ENCODE measurements at places on chromosomes 3 and 15.

GRCh38 chr3:127011270-127011992 lies 28.5 kb downstream of the PLXNA1 start:
- DNase-seq = no peak

DNA sequence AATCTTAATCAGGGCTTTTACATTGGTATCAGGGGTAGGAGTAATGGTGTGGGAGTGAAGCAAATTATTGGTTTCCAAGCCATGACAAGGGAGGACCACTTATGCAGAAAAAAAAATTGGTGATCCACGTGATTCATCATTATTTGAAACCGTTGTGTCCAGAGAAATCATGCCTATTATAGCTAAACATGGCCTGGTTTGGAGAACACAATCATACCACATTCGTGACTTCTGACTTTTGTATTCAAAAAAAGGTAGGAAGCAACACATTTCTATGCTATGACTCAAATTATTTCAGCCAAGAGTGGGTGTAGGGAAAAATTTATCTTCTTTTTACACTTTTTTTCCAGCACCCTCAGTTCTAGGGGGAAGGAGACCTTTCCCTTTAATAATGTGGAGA lies 924.3 kb upstream of the GBE1 start:
- no peak for DNase-seq

DNA sequence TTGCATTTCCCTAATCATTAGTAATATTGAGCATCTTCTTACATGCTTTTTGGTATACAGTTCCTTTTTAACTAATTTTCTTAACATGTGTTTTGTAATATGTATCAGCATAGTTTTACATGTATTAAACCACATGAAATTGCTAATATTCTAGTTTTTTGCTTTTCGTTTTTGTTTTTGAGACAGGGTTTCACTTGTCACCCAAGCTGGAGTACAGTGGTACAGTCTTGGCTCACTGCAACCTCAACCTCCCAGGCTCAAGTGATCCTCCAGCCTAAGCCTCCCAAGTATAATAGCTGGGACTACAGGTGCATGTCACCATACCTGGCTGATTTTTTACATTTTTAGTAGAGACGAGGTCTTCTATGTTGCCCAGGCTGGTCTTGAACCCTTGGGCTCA lies 4.4 kb upstream of the ISG20 start:
- DNase-seq = no peak

- DNase-seq = no peak
These were observed 41.3 kb downstream of the CMTM7 start for GRCh38 chr3:32432711-32433530.

DNA sequence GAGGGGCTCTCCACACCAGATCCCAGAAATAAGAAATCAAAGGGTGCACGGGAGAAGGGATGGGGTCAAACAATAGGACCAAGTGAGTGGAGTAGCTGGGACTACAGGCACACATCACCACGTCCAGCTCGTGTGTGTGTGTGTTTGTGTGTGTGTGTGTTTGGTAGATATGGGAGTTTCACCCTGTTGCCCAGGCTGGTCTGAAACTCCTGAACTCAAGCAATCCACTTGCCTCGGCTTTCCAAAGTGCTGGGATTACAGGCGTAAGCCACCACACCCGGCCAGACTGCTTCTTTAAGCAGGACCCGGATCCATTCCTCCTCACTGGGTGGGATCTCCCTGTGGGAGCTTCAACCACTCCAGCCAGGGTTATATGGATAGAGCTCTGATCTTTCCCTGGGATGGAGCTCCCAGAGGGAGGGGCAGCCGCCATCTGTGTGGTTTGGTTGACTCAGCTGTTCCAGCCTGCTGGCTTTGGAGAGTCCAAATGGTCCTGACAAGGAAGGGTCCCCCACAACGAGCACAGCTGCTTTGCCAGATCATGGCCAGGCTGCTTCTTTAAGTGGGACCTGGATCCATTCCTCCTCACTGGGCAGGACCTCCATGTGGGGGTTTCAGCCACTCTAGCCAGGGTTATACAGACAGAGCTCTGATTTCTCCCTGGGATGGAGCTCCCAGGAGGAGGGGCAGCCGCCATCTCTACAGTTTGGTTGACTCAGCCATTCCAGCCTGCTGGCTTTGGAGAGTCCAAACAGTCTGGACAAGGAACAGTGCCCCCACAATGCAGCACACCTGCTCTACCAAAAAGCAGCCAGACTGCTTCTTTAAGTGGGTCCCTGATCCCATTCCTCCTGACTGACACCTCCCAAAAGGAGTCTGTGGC lies 9.1 kb upstream of the AVEN start:
- DNase-seq = no peak

DNA sequence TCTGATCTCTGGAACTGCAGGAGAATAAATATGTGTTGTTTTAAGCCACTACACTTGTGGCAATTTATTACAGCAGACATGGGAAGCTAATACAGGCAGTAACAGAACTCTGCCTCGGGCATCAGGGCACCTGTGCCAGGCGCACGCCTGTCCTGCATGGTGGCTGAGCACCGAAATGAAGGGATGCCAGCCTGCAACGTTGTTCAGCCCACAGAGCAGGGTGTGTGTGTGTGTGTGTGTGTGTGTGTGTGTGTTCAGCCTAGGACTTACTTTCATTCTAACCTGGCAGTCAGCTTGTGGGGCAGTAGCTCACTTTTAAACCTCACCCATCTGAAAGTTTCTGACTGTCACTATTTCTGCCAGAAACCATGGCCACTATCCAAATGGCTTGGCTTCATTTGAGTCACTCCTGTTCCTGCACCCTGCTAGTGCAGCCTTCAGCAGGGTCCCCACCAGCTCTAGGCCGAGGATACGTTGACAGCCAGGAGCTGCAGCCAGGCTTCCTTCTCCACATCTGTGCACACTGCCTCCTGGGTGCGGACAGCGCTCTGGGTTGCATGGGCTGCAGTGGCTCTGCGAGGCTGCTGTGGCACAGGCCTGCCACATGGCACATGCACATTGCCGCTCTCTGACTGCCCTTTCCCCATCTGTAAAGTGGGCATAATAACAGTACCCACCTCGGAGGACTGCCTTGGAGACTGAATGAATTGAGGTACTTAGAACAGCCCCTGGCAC lies 4.5 kb downstream of the UROC1 start:
- DNase-seq = no peak

GRCh38 chr3:66353530-66353929 lies 132.7 kb downstream of the SLC25A26 start:
- DNase-seq = no peak

DNA sequence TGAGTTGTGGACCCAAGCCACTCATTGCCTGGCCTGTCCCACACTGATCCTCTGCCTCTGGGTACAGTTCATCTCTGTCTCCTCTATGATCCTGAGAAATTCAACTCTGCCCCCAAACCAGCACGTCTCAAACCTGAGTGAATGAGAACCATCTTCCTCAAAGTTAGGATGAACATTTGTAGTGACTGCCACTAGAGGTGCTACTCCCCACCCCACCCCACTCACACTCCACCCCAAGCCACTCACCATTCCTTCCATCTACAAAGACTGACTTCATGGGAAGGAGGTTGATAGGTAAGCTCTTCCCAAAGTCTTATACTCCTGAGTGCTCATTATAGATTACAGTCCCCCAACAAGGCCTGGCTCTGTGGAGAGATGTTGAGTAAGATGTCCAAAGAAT lies 43.8 kb downstream of the NEK10 start:
- no peak for DNase-seq

DNA sequence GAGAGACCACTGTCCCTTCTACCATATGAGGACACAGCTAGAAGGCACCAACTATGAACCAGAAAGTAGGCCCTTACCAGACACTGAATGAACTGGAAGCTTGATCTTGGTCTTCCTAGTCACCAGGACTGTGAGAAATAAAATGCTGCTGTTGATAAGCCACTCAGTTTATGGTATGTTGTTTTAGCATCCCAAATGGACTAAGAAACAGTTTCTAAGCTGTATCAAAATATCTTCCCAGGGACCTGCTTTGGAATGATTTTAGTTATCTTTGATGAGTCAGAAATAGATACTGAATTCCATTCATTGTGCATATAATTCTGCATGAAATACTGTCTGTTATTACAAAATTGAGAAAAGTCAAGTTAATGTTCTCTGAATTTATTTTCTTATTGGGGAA lies 18.6 kb downstream of the WDR76 start:
- DNase-seq = no peak

GRCh38 chr15:91660174-91660649 lies 193.3 kb upstream of the SLCO3A1 start:
- DNase-seq = no peak

GRCh38 chr3:196918968-196919367 lies 23.4 kb downstream of the NCBP2 start:
- DNase-seq = no peak

- DNase-seq = no peak
These were observed 356.4 kb downstream of the LPP start for GRCh38 chr3:188510366-188510765.

GRCh38 chr15:63338170-63338569 lies 43.5 kb downstream of the CA12 start:
- no peak for DNase-seq

- DNase-seq = no peak
These were observed 66.2 kb upstream of the SLC6A1 start for GRCh38 chr3:10926256-10926810.

DNA sequence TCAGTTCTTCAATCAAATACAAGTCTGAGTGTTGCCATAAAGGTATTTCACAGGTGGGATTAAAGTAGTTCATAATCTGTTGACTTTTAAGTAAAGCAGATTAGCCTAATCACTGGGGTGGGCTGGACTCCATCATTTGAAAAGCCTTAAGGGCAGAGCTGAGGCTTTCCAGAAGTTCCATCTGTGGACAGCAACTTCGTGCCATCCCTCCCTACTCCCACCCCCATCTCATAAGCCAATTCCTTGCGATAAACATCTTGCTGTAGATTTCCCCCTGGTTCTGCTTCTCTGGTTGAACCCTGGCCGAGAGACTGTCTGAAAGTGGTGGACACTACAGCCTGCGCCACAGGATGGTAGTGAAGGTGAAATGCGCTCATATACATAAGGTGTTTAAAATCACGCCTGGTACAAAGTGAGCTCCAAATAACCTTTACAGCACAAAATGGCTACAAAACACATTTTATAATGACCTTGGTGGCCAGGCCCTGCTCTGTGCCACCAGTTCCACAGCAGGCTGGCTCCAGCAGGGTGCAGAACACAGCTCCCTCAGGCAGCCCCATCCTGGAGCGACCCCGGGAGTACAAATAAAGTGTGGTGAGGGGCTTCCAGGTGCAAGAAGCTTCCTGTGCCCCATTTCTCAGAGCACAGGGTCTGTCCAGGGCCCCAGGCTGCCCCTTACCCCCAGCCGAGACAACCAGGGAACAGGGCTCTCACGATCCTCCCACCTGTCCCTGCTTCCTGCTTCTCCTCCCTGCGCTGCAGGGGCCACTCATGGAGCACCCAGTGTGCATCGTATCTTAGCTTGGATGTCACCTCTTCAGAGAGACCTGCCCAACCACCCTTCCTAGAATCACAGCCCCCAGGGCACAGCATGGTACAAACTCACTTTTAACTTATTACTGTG lies 25.8 kb upstream of the GATA2 start:
- no peak for DNase-seq

- DNase-seq = no peak
These were observed 53.4 kb downstream of the FEM1B start for GRCh38 chr15:68330901-68331300.

DNA sequence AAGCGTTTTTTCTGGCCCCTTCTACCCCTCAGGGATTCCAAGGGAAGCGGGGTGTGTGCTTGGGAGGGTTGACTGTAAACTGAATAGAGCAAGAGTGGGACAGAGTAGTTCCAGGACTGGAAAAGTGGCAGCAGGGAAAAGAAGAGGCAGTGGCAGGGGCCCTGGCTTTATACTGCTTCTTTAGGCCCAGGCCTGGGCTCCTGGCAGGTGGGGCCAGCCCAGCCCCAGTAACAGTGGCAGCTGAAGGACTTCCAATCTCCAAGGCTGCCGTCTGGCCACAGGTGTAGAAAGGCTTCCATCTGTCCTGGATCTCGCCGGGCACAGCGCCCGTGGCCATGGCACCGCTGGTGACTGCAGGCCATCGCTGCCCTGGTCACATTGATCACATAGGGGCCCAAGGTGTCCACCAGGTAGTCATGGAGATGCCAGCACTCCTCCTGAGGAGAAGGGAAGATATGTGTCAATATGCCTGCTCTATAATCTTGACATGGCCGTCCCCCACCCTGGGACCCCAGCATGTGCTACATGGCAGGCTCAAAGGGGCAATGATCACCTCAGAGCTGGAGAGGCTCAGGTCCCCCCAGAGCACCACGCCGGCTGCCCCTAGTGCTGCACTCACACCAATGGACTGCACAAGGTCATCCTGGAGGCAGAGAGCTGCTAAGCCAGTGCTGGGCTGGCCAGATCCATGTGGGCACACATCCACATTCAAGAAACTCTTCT lies 1.0 kb upstream of the IFRD2 start:
- DNase-seq = no peak

DNA sequence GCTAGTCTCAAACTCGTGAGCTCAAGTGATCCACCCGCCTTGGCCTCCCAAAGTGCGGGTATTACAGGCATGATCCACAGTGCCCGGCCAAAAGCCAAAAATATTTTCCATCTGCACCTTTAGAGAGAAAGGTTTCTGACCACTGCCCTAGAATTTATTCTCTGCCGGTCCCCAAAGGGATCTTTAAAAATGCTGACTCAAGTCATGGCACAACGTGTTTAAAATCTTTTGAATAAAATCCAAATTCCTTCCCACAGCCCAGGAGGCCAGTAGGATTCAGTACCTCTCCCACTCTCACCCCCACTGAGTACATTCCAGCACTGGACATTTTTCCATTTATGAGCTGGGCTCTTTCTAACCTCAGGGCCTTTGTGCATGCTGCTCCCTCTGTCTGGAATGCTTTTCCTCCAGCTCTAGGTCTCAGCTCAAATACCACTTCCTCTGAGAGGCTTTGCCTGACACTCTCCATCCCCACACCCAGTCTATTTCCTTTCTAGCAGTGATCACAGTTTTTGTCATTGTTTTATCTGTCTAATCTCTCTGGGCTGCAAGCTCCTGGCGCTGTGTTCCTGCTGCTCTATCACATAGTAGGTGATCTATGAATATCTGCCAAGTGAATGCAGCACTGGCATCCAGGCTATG lies 502.9 kb downstream of the SHQ1 start:
- no peak for DNase-seq

- DNase-seq = no peak
These were observed 39.9 kb upstream of the ARL14 start for GRCh38 chr3:160637086-160637485.

- DNase-seq = no peak
These were observed 30.7 kb upstream of the DUSP7 start for GRCh38 chr3:52086976-52087663.

DNA sequence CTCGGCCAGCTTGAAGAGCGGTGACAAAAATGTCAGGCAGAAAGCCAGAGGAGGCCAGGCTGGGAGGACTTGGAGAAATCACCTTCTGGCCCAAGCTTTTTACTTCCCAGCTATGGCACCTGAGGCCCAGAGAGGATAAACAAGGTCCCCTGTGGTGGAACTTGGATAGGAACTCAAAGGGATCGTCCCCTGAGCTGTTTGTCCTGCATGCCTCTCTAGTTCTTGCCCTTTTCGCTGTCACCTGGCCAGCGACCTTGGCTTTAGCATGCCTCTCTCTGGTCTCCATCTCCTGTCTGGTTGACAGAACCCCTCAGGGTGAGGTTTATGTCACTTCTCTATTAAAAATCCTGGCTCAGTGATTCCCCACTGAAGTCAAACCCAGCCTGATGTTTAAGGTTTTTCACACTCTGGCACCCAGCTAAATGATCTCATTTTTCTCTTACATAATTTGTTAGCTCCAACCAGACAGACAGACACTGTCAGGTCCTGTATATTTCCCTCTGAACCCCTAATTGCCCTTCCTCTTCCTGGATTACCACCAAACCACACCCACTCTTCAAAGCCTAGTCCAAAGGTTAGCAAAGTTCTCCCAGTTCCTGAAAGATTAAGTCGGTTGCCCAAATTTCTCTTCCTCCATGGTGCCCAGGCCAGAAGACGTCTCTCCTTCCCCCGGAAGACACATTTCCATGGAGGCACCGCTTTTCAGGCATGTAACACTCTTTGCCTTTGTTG lies 169.1 kb downstream of the FAM43A start:
- no peak for DNase-seq

Data from GM12892 (cell line).